Fibroblast of villous mesenchyme (primary cell): ENCODE measurements at places on chromosomes 12 and 14. TPM values are rescaled to one million over a fixed set of nuclear protein-coding genes. Genes with fewer than 3 reads are reported as not detected.

- no peak for DNase-seq
Observed at GRCh38 chr12:26966842-26967241, 28.6 kb downstream of the FGFR1OP2 start.

- peak; percentile 20 for DNase-seq
Observed at GRCh38 chr12:117189725-117190209, 503 bp downstream of the FBXO21 start.

- peak; percentile 76 for DNase-seq
Observed at GRCh38 chr14:96176811-96177211, 27.8 kb upstream of the BDKRB2 start.

GRIN2B gene
- under 0.01 TPM in 1 of 2 replicates, not detected in the other for total RNA-seq

- DNase-seq, result no peak
Observed at GRCh38 chr12:45435945-45436710, 220.2 kb downstream of the ANO6 start.

MOAP1 gene
- 10.0 and 14.7 TPM in 2 replicates for total RNA-seq

GRCh38 chr12:49813131-49813530, 15.1 kb downstream of the NCKAP5L start:
- DNase-seq, result no peak

- DNase-seq, result no peak
Observed at GRCh38 chr14:37673439-37673838, 78.0 kb downstream of the TTC6 start.

- DNase-seq, result peak; percentile 16
Observed at GRCh38 chr14:35470755-35471154, 63.2 kb upstream of the INSM2 start.

DNA sequence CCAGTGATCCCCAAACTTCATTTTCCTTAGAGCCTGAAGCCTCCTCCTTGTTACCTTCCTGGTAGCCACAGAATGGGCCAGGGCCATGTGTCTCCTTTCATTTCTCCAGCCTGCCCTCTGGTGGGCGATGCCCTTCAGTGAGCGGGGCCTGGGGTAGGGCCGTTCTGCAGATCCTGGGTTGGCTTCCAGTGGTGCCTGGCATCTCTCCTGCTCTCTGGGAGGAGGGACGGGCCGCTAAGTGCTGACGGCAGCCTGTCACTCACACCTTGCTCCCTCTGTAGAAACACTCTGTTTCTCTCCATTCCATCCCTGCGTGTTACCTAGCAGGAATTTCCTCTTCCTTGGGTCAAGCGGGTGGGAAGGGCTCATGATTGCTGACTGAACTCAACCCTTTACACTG, 232.1 kb downstream of the CACNA1C start:
- DNase-seq, result peak; percentile 69

RPS6KA5 gene
- total RNA-seq, result 0.86 and 0.97 TPM in 2 replicates

DNA sequence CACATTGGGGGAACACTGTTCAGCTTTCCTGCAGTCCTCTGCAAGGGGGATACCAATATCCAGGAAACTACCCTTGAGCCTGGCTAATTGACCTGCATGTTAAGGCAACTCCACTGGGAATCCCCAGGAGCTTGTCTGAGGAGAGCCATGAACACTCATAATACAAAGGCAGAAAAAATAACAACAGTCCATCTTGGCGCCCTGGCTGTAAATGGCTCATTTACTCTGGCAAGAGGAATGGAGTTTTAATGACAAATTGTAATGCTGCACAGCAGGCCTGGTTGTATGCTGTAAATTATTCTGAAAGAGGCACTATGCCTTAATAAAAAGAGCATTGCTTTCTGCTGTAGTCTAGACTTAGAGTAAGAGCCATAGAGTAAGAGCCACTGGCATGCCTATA, 58.3 kb downstream of the SLC8A3 start:
- DNase-seq, result no peak

DNA sequence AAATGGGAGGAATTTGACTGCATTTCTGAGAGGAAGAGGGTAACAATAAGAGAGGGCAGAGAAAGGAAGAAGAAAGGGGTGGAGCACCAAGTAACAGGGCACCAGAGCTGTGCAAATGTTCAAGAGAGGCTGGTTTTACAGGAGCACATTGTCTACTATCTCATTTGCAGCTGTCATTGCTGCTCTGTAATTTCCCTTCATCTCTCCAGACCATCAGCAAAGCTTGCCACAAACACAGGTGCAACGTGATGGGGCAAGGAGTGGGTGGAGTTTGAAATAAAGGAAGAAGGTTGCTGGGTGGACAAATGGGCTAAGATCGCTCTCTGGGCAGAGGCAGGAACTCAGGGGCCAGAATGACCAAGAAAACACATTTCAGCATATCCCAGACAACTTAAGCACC, 47.9 kb upstream of the PLEKHG6 start:
- DNase-seq, result no peak

- DNase-seq, result no peak
Observed at GRCh38 chr12:123131291-123131832, 19.5 kb downstream of the PITPNM2 start.

GRCh38 chr14:93063393-93063792, 52.3 kb downstream of the ITPK1 start:
- no peak for DNase-seq

GRCh38 chr12:30878024-30878423, 48.5 kb upstream of the TSPAN11 start:
- no peak for DNase-seq

DNA sequence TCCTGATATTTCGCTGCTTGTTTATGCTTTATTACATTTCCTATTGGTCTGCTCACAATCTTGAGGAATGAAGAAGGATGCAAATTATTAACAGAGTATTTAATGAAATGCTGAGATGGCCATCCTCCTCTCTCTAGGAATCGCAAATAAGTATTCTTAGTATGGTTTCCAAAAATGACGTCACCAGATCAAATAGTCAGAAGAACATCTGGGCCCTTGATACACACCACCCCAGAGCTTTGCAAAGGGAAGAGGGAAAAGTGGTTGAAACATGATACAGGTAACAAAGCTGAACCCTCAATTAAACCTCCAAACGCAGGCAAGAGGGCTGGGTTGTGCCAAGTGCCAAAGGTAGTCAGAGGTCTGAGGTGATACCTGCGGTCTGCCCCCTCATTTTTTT, 107.3 kb downstream of the BCL11B start:
- DNase-seq, result no peak

DNA sequence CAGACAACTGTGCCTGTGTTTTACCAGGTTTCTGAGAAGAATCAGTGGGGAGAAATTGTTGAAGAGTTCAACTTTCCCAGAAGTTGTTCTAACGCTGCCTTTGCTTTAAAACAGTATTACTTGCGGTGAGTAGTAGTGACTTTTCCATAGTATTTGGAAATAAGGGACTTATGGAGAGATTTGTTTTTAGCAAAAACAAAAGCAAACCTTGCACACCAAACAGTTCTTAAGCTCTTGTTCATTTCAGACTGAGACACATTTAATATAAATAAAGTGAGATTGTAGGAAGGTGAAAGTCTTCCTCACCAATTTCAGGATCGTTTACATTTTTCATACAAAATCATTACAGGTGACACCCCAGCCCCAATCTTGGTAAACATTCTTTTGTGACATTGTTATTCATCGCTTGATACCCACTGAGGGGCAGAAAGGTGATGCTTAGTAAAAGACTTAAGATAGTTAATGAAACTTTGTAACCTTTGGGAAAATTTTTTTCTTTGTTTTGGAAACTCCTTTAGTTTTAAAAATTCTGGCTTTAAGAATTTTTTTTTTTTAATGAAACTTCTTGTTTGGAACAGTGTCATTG, 1.8 kb downstream of the ARID2 start:
- no peak for DNase-seq

DNA sequence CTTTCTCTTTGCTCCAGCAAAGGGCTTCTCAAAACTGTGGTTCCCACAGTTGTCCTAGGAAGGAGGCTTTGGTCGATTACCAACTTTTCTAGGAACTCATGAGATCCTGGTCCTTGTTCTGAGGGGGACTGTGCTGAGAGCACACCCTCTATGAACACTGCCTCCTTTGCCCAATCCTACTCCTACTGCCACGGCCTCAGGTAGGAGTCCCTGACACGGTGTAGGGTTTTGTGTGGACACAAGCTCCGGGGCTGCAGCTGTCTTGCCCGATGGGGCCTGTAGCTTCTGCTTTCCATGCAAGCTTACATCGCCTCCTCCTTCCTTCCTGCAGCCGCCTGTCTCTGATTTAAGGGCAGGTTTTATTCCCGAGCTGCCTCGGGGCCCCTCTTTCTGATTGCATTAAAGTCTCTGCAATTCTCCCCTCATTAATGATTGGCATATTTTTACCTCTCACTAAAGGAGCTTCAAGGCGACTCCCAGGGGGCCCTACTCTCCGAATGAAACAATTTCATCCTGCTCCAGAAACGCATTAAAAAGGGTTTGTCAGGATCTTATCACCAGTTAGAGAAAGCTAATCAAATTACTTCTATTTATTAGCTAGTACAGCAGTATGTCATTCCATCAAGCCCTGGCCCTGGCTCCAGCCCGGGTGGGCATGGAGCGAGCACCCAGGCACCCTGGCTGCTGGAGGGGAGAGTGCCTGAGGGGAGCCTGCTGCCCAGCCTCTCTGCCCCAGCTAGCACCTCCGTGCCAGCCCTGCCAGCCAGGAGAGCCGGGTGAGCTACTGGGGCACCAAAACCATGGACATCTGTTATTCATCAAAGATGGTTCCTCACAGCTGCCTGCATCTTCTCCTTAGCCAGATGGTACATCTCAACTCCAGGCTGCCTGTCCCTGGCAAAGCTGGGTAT, 38.0 kb upstream of the ESRRB start:
- DNase-seq, result no peak

DNA sequence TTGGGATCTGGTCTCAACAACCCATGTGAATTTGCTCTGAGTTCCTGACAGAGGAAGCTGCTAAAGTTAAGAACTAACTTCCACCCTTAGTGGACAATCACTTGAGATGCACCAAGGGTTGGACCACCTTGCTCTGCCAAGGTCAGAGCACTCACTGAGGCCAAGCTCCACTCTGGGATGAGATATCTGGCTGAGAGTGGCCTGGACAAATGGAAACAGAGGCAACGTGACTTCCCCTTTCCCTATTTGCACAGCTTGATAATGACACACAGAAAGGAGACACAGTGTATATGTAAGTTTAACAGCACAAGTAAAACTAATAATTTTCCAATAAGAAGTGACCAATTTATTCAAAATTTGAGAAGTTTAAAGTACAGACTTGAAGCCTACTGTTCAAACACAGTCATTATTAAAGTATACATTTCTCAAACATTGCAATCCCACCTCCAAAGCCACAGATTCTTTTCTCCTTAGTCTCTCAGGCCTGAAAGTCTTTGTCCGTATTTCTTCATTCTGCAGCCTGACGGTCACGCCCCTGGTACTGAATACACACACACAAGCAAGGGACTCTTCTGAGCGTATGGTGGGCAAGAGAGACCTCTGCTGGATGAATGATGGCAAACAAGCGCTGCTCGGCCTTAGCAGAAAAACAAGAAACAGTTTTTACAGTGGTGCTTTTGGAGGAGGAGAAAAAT, 28.6 kb downstream of the TMEM30B start:
- DNase-seq, result peak; percentile 91

DTX1 gene
- total RNA-seq, result not detected in 2 replicates

DNA sequence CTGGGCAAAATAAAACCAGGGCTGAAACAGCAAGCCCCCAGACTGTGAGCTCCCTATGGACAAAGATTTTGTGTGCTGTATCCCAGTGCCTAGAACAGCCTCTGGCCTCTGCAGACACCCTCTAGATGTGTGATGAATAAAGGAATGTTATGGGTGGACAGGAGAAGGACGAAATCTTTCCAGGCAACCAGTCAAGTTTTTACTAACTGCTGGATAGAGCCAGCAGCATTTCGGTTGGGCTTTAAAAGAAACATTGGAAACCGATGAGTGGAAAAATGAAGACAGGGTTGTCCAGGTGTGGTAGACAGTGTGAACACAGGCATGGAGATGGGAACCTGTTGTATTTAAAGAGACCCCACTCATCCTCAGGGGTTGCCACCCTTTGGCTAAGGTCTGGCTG, 4.0 kb downstream of the CHGA start:
- no peak for DNase-seq

CMA1 gene
- total RNA-seq, result not detected in 2 replicates

KERA gene
- not detected in 2 replicates for total RNA-seq

LMNTD1 gene
- not detected in 2 replicates for total RNA-seq

- peak; percentile 45 for DNase-seq
Observed at GRCh38 chr14:21917699-21918436, 244.2 kb upstream of the OR4E1 start.

- no peak for DNase-seq
Observed at GRCh38 chr12:131589966-131590365, 120.9 kb upstream of the SFSWAP start.
